MCF 10A (cell line): ENCODE measurements at places on chromosomes 7 and 10. TPM values are rescaled to one million over a fixed set of nuclear protein-coding genes. Genes with fewer than 3 reads are reported as not detected.

Gene FAM13C
- not detected in 2 replicates for total RNA-seq

Gene LHFPL3
- total RNA-seq = not detected in 2 replicates

Gene AGR3
- not detected in 2 replicates for total RNA-seq

Gene CDK1
- 37.4 and 48.8 TPM in 2 replicates for total RNA-seq

Gene AKR1C4
- total RNA-seq = not detected in 2 replicates

Gene ITPRID1
- total RNA-seq = not detected in 2 replicates

Gene MACC1
- total RNA-seq = 0.02 and 0.14 TPM in 2 replicates

Gene AFAP1L2
- 5.8 and 8.5 TPM in 2 replicates for total RNA-seq

Gene CTNNA3
- 0.02 TPM in 1 of 2 replicates, not detected in the other for total RNA-seq

Gene PNLIPRP2
- not detected in 2 replicates for total RNA-seq

Gene NRG3
- not detected in 2 replicates for total RNA-seq

Gene FBXO24
- total RNA-seq = 0.37 and 1.1 TPM in 2 replicates

Gene RASA4B
- 0.70 and 0.81 TPM in 2 replicates for total RNA-seq

Gene HOXA11
- 0.29 and 0.84 TPM in 2 replicates for total RNA-seq

Gene NEUROG3
- not detected in 2 replicates for total RNA-seq

Gene STX1A
- total RNA-seq = 21.9 and 24.2 TPM in 2 replicates

DNA sequence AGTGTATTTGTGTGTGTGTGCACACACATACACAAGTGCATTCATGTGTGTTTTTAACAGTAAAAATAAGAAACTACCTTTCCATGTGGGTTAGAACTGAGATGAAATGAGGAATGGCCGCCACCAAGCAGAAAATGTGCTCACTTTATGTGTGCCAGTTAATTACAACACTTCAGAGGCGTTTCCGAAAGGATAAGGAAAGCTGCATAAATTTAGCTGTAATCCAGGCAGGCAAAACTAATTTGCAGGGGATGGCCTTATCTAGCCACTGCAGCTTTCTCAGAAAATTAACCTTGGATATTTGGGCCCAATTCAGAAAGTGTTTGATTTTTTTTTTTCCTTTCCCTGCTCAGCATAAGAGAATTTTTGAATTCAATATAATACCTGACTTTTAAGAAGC, 328.8 kb upstream of the PHF14 start:
- no peak for DNase-seq
- no peak overlapping the region for H3K4me3 ChIP-seq
- H3K27me3 ChIP-seq = no peaks in the 10 kb centered on the region
- no peaks in the 10 kb centered on the region for H3K4me1 ChIP-seq
- no peak overlapping the region for H3K27ac ChIP-seq

GRCh38 chr10:3067118-3067858, at the start of gene PFKP:
PFKP (plus strand) TSS chr10:3067548; CDS start chr10:3067596, 48 bp downstream.
- H3K36me3 ChIP-seq = peaks cover 14% of the 10 kb centered on the region
- DNase-seq = peak; percentile 37
- H3K27ac ChIP-seq = peak within 1 kb of the TSS; percentile 39
- no peaks in the 10 kb centered on the region for H3K27me3 ChIP-seq
- H3K4me3 ChIP-seq = peak within 1 kb of the TSS; percentile 91
- peaks cover 19% of the 10 kb centered on the region for H3K4me1 ChIP-seq

DNA sequence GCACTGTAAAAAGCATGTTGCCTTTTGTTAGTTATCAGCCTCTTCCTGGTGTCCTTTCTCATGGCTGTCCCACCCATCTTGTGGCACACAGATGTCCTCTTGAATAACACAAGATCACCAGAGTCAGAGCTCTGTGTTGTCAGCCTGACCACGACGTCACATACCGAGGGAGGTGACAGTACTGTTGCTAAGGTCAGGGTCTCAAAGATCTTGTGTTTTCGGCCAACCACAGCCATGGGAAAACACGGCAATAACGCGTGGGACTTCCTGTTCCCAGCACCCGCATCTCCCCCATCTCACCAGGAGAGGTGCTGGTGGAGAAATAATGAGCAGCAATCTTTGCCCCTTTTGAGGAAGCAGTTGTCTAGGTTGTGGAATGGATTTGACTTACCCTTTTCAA, 40.4 kb downstream of the NPVF start:
- H3K27ac ChIP-seq = no peak overlapping the region
- H3K4me1 ChIP-seq = no peaks in the 10 kb centered on the region
- H3K27me3 ChIP-seq = no peaks in the 10 kb centered on the region
- no peak overlapping the region for H3K4me3 ChIP-seq
- H3K36me3 ChIP-seq = no peaks in the 10 kb centered on the region

- H3K4me3 ChIP-seq = no peak overlapping the region
- DNase-seq = peak; percentile 77
- no peaks in the 10 kb centered on the region for H3K36me3 ChIP-seq
Measured at GRCh38 chr7:106418094-106418493, 133.3 kb upstream of the NAMPT start.

- H3K4me3 ChIP-seq = no peak overlapping the region
- no peaks in the 10 kb centered on the region for H3K4me1 ChIP-seq
Measured at GRCh38 chr7:49714182-49714581, 59.3 kb upstream of the VWC2 start.

GRCh38 chr10:113961182-113962031, 82.3 kb upstream of the ADRB1 start:
- H3K27me3 ChIP-seq = no peaks in the 10 kb centered on the region
- no peaks in the 10 kb centered on the region for H3K36me3 ChIP-seq
- H3K4me1 ChIP-seq = peaks cover 36% of the 10 kb centered on the region
- H3K4me3 ChIP-seq = no peak overlapping the region
- peak overlapping the region; percentile 71 for H3K27ac ChIP-seq
- no peak for DNase-seq

DNA sequence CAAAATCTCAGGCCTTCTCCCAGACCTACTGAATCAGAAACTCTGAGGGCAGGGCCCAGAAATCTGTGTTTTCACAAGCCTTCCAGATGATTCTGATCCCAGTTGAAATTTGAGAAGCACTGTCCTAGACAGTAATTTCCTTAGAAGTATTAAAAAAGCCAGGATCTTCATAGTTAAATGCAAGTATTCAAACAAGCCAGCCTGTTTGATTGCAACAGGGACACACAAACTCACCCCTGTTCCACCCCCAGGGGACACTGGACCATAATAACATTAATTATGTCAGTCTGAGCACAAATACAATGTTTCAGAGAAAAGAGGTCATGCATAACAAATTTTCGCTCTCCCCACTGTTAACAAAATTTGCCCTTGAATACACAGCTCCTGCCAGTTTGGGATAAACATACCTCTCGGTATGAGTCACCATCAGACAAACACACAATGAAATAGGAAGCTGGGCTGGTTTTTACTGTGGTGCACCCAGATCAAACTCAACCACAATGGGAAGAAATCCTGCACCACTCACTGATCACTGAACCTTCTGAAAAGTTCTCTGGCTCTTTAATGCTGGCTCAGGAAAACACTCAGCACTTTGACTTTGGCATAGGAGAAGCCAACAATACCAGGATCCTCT, 34.3 kb downstream of the ABLIM1 start:
- H3K27ac ChIP-seq = peak overlapping the region; percentile 88
- no peaks in the 10 kb centered on the region for H3K36me3 ChIP-seq
- peaks cover 42% of the 10 kb centered on the region for H3K4me1 ChIP-seq

GRCh38 chr7:155166108-155166507, 96.0 kb downstream of the HTR5A start:
- no peaks in the 10 kb centered on the region for H3K36me3 ChIP-seq
- no peak overlapping the region for H3K4me3 ChIP-seq
- no peak for DNase-seq
- peaks cover 14% of the 10 kb centered on the region for H3K27me3 ChIP-seq

- H3K27me3 ChIP-seq = no peaks in the 10 kb centered on the region
- H3K27ac ChIP-seq = peak overlapping the region; percentile 95
- DNase-seq = peak; percentile 12
- no peaks in the 10 kb centered on the region for H3K36me3 ChIP-seq
- peaks cover 29% of the 10 kb centered on the region for H3K4me1 ChIP-seq
- H3K4me3 ChIP-seq = peak overlapping the region; percentile 90
Measured at GRCh38 chr10:116848032-116848943, 1.0 kb upstream of the ENO4 start.

DNA sequence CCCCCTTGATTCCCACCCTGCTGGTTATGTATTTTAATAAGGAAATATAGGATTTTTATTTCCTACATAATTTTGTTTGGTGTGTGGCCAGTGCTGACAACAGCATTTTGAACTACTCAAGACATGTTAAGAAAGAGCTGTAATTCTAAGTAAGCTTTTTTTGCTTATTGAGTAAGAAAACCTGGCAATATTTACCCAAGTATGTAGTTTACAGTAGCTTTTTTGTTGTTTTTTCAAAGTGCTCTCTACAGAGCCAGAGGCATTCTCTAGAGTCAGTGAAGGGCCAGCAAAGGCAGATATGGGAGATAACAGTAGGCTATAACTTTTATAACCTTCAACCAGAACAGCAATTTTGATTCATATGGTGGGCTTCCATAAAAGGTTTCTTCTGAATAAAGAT, 63.2 kb upstream of the TMEM168 start:
- no peaks in the 10 kb centered on the region for H3K27me3 ChIP-seq
- H3K4me3 ChIP-seq = no peak overlapping the region
- no peak overlapping the region for H3K27ac ChIP-seq
- H3K36me3 ChIP-seq = no peaks in the 10 kb centered on the region

DNA sequence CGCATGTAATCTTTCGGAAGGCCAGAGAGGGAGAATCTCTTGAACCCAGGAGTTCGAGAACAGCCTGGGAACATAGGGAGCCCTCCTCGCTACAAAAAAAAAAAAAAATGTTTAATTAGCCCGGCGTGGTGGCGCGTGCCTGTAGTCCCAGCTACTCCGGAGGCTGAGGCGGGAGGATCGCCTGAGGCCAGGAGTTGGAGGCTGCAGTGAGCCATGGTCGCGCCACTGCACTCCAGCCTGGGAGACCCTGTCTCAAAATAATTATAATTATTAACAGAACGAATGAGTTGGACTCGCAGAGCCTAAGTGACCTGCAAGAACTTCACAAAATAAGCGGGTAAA, 794 bp downstream of the PCGF6 start:
- no peak for DNase-seq
- H3K4me3 ChIP-seq = peak overlapping the region; percentile 89
- H3K36me3 ChIP-seq = peaks cover 16% of the 10 kb centered on the region

GRCh38 chr10:132713421-132714095, 72.4 kb downstream of the NKX6-2 start:
- DNase-seq = no peak
- H3K27me3 ChIP-seq = no peaks in the 10 kb centered on the region
- H3K4me1 ChIP-seq = no peaks in the 10 kb centered on the region
- no peak overlapping the region for H3K27ac ChIP-seq
- H3K4me3 ChIP-seq = no peak overlapping the region

GRCh38 chr10:96133135-96133534, 3.0 kb downstream of the ZNF518A start:
- no peaks in the 10 kb centered on the region for H3K27me3 ChIP-seq
- DNase-seq = peak; percentile 9
- H3K4me3 ChIP-seq = no peak overlapping the region
- H3K27ac ChIP-seq = no peak overlapping the region

DNA sequence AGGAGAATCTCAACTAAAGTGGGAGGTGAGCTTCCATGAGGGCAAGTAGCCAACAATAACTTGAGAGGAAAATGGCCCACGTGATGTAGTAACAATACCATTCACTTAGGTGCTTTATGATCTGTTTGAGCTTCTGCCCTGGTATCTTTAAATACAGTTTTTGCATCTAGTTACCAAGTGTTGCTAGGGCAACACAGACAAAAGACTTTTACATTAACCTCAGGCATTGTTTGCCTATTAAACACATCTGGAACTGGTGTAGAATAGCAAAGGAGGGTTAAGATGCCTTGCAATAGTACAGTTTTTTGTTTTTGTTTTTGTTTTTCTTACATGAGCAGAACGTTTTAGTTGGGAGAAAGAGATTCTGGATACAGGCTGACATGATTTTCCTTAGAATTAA, 97.7 kb upstream of the MTPN start:
- peaks cover 17% of the 10 kb centered on the region for H3K27me3 ChIP-seq
- no peaks in the 10 kb centered on the region for H3K36me3 ChIP-seq
- no peak overlapping the region for H3K4me3 ChIP-seq
- peak; percentile 4 for DNase-seq

- DNase-seq = peak; percentile 29
- H3K27ac ChIP-seq = no peak overlapping the region
- H3K36me3 ChIP-seq = peaks cover 4% of the 10 kb centered on the region
- H3K4me3 ChIP-seq = no peak overlapping the region
Measured at GRCh38 chr7:152050547-152050971, 25.1 kb downstream of the GALNT11 start.

GRCh38 chr10:8504499-8504898, 450.0 kb downstream of the GATA3 start:
- no peak overlapping the region for H3K4me3 ChIP-seq
- H3K27me3 ChIP-seq = no peaks in the 10 kb centered on the region
- H3K4me1 ChIP-seq = no peaks in the 10 kb centered on the region
- no peak for DNase-seq

- no peaks in the 10 kb centered on the region for H3K4me1 ChIP-seq
- no peaks in the 10 kb centered on the region for H3K36me3 ChIP-seq
- no peak for DNase-seq
- no peak overlapping the region for H3K27ac ChIP-seq
- H3K27me3 ChIP-seq = no peaks in the 10 kb centered on the region
- no peak overlapping the region for H3K4me3 ChIP-seq
Measured at GRCh38 chr7:64870656-64871055, 32.4 kb upstream of the ZNF273 start.

DNA sequence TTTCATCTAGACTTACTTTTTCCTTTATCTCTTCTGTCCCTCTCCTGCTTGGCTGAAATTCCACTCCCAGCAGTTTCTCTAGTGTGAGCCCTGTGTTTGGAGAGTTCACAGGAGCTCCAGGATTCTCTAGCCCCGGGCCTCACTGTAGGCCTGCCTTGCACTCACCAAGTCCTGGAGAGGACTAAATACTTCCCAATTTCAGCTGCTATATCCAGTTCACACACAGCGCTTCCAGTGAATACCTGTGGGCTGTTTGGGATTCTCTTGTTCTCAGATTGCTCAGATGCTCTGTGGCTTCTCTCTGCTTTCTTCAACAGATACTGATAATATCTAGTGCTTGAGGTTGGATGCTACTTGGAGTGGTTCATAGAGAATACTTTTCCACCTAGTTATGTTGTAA, 46.0 kb downstream of the MINPP1 start:
- DNase-seq = no peak
- H3K27ac ChIP-seq = no peak overlapping the region
- no peak overlapping the region for H3K4me3 ChIP-seq
- H3K27me3 ChIP-seq = no peaks in the 10 kb centered on the region
